ENCODE measurements at places on chromosomes 4 and X. TPM values are rescaled to one million over a fixed set of nuclear protein-coding genes. Genes with fewer than 3 reads are reported as not detected.

- no peak for DNase-seq
These were observed 1.5 kb downstream of the FHDC1 start for GRCh38 chr4:152937336-152938236.

GRCh38 chr4:68987007-68987406, 35.4 kb upstream of the UGT2A3 start:
- no peak for DNase-seq

DNA sequence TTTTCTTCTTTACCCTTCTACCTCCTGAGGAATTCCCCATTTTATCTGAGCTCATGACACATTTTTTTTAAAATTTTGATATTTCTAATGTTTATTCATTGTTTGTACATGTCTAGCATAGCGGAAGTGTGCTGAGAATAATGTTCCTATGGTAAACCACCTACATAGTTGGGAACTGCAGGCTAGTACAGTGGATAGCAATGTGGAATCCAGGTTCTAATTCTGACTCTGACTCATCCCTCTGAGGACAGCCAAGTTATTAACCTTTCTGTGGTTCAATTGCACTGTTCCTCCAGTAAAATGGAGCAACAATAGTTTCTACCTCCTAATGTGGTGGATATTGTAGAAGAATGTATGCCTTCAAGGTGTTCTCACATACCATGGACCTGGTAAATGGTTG, 20.6 kb upstream of the APELA start:
- DNase-seq = no peak

DNA sequence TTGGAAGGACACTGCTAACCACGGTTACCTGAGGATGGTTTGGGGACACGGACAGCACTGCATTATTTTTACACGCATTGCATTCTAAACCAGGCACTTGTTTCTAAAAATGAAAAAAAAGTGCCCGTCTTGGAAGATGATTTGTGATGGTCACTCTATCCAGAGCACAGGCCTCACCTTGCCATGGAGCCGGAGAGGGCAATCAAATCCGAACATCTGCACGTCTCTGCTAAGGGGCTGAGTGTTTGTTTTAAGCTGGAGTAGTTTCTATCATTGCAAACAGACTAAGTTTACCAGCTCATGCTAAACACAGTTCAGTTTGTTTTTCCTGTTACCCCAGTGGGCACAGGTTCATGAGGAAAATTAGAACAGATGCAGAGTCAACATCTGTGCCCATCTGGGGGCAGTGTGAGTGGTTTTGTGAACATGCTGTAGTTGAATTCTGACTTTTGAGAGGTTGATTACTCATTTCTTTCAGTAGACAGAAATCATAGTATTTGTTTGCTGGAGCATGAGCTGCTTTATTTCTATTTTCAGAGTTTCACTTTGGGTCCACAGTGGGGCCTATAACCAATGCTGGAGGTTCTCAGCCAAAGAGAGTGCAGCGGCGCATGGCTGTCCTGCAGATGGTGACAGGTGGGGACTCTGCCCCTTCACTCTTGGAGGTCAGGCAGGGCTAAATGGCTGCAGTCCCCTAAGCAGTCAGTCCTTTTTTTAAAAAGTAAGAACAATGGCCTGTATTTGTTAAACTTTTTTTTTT, 65.4 kb upstream of the ENPP6 start:
- DNase-seq = no peak

GRCh38 chr4:30808276-30808675, 88.1 kb downstream of the PCDH7 start:
- DNase-seq = no peak

GRCh38 chr4:91830681-91831395, 472.9 kb upstream of the GRID2 start:
- no peak for DNase-seq

- no peak for DNase-seq
These were observed 6.4 kb downstream of the SLBP start for GRCh38 chr4:1705732-1706131.

DNA sequence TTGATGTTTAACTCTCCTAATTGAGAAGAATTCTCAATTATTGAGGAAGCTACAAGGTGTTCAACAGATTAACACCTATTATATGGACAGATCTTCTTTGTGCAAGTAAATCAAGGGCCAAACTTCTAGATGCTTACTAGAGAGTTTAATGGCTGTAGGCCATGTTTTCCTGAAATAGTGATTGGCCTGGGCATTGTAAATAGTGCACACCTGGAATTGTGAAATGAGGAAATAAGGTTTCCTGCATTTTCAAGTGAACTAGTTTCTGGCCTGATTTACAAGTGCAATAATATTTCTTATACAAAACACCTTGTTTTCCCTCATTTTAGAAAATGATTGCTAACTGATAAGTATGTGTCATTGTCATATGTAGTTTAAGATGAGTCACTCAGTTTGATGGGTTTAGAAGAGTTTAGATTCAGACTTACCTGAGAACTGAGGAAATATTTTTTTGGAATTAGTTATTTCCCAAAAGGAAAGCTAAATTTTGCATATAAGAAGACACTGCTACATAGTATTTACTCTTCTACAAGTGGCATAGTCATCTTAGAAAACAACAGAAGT, 21.2 kb downstream of the AFF1 start:
- DNase-seq = no peak

GRCh38 chr4:98210281-98210680, 50.9 kb upstream of the RAP1GDS1 start:
- no peak for DNase-seq

DNA sequence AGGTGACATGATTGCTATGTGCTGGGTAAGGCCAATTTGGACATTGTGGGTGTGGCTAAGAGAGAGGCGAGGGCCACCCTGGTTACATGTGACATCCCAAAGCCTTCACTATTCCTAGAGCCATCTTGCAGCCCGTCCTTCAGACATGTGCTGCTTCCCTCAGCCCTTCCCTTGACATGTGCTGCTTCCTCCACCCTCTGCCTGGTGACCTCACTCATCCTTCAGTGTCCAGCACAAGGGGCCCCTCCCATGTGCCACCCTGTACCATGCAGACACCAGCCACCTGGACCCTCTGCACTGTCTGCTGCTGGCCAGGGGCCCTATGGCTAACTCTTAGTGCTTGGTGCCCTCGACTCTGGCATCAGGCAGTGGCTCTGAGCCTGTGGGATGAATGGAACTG, 27.4 kb downstream of the ADRA2C start:
- no peak for DNase-seq

DNA sequence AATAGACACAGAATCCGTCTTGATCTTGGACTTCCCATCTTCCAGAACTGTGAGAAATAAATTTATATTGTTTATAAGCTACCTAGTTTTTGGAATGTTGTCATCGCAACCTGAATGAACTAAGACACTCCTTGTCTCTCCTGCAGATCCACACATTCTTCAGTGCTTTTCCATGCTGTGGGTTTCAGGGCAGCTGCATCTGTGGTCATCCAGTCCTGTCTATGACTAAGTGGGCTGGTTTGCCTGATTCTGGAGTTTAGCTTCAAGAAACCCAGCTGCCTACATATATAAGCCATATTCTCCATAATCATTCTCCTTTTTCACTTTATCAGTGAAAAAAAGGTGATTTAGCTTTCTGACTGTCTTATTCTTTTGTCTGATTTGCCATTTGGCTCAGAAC, 170.3 kb upstream of the KIT start:
- no peak for DNase-seq

GRCh38 chrX:19744231-19744630, 143.2 kb downstream of the SH3KBP1 start:
- DNase-seq = no peak

- DNase-seq = peak; percentile 38
These were observed 18.7 kb downstream of the RNF4 start for GRCh38 chr4:2487632-2488031.

GRCh38 chr4:145567516-145567915, 51.7 kb upstream of the MMAA start:
- DNase-seq = no peak

- peak; percentile 9 for DNase-seq
These were observed 43.2 kb upstream of the RBM47 start for GRCh38 chr4:40672528-40673522.

DNA sequence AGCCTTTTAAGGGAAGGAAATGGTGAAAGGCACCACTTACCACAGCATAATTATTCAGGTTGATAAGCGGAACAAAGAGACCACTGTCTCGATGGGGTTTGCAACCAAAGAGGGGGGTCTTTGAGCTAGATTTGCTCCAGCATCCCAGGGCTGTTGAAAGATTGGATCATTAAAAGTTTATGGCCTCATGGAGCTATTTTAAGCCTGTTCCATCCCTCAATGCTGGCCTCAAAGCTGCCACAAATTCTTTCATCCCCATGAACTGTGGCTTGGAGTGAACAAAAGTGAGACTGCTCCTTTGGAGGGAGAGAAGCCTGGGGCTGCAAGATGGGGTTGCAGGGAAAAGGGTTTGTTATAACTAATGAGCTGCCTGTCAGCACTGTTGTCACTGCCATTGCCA, 209.8 kb downstream of the RTL9 start:
- no peak for DNase-seq

GRCh38 chr4:112840061-112840460, 203.1 kb downstream of the LARP7 start:
- no peak for DNase-seq

DNA sequence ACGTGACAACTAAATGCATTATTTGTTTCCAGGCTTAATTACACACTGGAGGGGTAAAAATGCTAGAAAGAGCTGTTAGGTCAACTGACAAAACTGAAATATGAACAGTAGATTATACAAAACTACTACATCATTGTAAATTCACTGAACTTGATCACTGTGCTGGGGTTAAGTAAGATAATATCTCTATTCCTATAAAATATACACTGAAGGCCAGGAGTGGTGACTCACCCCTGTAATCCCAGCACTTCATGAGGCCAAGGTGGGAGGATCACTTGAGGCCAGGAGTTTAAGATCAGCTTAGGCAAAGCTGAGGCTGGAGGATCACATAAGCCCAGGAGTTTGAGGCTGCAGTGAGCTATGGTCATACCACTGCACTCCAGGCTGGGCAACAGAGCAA, 31.8 kb upstream of the NKX6-1 start:
- no peak for DNase-seq

DNA sequence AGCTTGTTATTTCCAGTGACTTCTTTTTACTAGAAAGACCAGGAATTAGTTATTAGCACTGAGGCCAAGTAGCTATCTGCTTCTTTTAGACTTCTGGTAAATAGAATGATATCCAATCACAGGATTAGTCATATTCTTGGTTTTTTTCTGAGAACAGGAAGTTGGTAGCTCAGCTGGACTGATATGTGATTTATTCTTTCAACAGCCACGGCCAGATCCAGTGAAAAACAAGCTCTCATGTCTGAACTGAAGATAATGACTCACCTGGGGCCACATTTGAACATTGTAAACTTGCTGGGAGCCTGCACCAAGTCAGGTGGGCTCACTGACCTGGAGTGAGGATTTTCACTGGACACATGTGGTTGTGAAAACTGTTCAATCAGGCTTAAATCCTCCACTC, 48.6 kb downstream of the PDGFRA start:
- DNase-seq = no peak

GRCh38 chr4:73885574-73886267, 16.5 kb downstream of the CXCL1 start:
- no peak for DNase-seq

DNA sequence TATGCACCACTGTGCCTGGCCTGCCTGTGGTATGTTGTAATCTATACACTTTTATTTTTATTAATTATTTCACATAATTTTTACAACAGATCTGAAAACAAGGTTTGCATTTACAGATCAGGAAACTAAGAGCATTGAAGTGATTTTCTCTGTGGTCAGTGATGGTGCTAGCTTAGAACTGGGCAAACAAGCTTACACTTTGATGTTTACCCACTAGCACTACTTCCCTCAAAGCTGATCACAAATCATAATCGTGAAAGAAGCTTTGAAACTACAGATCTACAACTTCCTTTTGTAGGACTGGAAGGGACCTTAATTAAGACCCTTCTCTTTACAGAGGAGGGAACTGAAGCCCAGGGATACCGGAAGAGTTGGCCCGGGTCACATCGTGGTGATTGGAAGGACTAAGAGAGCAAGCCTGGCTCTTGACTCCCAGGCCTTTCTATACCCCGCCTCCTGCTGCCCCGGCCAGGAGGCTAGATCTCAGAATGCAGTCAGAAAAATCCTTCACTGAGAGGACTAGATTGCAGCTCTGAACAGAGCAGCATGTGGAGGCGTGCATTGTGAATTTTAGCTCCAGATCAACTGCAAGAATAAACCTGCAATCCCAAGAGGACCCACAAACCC, 93.7 kb upstream of the ZNF827 start:
- DNase-seq = no peak

GRCh38 chr4:59380841-59381366, 1819.2 kb upstream of the ADGRL3 start:
- DNase-seq = no peak

- DNase-seq = peak; percentile 62
These were observed 1.2 kb upstream of the MID1IP1 start for GRCh38 chrX:38799995-38800580.

UGT2B7 gene
- not detected for total RNA-seq

TTC29 gene
- not detected for total RNA-seq

TEX13C gene
- total RNA-seq = not detected

SLC10A3 gene
- total RNA-seq = 15.7 TPM

NEK1 gene
- 9.5 TPM for total RNA-seq

TCEAL7 gene
- not detected for total RNA-seq

SEPSECS gene
- 18.5 TPM for total RNA-seq

UGT8 gene
- not detected for total RNA-seq

Measured in CD4-positive, alpha-beta T cell (primary cell).